Thymus (tissue), 14 donors: ENCODE measurements at places on chromosomes 3 and 15.

DNA sequence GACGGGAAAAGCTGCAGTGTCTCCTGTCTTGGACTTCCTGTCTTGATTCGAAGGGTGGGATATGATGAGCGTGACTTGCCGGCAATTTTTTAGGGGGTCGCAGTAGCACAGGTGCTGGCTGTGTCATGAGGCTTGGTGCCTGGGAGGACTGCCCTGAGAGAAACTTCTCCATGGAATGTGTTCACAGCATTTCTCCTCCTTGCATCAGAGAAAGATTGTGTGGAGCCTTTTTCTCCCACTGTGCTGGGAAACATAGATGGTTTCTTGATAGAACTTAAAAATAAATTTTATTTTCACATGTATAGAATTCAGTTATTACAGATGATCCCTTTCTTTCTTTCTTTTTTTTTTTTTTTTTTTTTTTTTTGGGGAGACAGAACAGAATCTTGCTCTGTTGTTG is 121.4 kb downstream of the KLHL25 start:
- DNase-seq = no peak

GRCh38 chr3:15941958-15942357 is 144.2 kb upstream of the ANKRD28 start:
- no peak for DNase-seq

DNA sequence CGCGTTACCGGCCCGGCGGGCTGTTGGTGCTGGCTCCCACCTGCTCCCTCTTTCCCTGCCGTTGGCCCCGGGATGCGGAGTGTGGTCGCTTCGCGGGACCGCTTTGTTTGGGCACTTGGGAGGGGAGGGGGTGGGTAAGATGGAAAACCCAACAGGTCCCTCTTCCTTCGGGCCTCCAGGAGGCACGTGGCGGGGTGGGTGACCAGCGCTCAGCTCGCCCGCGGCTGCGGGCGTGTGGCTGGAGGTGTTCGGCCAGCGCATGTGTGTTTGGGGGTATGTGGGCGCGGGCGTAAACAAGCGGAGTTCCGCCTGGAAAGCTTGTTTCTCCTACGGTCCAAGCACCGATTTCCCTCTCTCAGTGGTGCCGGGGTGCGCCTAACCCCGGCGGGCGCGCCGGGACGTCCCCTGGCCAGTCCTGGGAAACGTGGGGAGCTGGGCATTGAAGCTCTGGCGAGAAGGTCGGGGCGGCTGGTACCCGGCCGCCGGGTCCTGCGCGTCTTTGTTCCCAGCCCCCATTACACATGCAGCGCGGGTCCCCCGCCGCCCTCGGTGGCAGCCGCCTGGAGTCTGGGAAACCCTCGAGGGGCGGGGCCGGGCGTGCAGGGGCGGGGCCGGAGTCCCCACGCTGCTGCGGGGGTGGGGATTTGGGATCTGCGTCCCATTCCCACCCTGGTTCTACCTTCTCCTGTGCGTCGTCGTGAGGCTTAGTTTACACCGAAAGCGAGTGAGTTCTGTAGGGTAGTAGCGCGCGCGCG is 1.4 kb downstream of the ACVR2B start:
- peak; percentile 52 for DNase-seq

GRCh38 chr3:133506215-133506901 is 67.1 kb upstream of the CDV3 start:
- no peak for DNase-seq

GRCh38 chr15:65375871-65376607 is 1.8 kb downstream of the IGDCC3 start:
- DNase-seq = no peak

- no peak for DNase-seq
Observed at GRCh38 chr3:94619643-94620042, 556.8 kb downstream of the NSUN3 start.

- no peak for DNase-seq
Observed at GRCh38 chr15:78938658-78939488, 6.0 kb downstream of the CTSH start.
